ENCODE measurements at places on chromosomes 3 and 15. TPM values are rescaled to one million over a fixed set of nuclear protein-coding genes. Genes with fewer than 3 reads are reported as not detected.

DNA sequence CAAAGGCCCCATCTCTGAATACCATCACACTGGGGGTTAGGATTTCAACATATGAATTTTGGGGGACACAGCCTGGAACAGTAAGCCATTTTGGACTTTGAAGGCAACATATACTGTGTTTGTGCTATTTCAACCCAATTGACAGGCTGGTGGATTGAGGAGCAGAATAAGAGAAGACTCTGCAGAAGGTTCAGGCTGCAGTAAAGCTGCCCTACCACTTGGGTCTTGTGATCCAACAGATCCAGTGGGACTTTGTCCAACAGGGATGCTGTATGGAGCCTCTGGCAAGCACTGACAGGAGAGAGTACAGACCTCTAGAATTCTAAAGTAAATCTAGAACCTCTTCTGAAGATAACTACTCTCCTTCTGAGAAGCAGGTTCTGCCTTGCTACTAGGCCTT is 1.1 kb upstream of the BCL2L10 start:
- DNase-seq: no peak

DNA sequence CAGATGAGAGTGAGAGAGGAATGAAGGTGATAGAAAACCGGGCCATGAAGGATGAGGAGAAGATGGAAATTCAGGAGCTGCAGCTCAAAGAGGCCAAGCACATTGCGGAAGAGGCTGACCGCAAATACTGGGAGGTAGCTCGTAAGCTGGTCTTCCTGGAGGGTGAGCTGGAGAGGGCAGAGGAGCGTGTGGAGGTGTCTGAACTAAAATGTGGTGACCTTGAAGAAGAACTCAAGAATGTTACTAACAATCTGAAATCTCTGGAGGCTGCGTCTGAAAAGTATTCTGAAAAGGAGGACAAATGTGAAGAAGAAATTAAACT is 88.9 kb downstream of the EOMES start:
- no peak for DNase-seq

DNA sequence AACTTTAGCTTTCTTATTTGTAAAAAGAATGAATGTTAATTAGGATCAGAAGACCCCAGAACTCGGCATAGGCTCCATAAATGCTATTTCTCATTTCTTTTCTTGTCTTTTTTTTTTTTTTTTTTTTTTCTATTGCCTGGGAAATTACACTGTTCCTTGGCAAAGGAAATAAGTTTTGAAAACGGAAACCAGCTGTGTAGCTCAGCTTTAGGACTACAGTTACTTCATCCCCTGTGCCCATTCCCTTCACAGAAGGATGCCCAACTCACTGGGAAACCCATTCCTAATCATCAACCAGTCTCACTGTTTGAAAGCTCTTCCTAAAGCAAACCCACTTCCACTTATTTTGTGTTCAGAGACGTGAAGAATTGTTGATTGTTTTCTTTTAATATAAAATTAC is 254.0 kb upstream of the IL12A start:
- DNase-seq: no peak

DNA sequence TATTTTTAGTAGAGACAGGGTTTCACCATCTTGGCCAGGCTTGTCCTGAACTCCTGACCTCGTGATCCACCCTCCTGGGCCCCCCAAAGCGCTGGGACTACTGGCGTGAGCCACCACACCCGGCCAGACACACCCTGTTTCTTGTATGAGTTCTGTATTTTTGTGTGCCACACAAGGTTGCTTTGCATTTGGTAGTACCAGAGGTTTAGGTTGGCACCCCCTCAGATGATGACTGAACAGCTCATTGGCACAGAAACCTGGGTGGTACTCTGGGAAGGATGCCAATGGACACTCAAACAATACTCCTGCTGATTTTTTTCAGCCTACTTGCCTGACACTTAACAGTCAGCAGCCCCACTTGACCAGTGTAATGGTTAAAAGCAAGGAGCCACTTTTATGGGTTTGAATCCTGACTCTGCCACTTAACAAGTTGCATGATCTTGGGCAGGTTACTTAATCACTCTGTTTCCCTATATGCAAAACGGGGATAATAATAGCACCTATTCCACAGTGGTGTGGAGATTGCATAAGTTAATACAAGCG is 39.2 kb upstream of the BCL2A1 start:
- peak; percentile 13 for DNase-seq

The WNT7A gene
- not detected for total RNA-seq

DNA sequence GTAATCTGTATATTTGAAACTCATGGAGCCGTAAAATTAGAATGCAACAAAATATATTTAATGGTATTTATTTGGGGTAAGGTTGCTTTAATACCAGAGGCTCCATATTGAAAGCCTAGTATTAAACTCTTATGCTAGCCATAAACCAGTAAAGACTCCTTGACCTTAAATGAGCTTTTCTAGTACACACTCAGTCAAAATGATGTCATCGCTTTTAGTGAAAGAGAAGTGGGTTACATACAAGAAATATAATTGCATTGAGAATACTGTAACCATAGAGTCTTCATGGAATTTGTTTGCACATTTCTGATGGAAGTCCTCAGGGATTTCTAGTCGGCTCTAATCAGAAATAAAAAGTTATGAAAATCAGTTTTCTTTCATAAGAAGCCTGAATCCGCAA is 757.6 kb downstream of the GBE1 start:
- DNase-seq: no peak

DNA sequence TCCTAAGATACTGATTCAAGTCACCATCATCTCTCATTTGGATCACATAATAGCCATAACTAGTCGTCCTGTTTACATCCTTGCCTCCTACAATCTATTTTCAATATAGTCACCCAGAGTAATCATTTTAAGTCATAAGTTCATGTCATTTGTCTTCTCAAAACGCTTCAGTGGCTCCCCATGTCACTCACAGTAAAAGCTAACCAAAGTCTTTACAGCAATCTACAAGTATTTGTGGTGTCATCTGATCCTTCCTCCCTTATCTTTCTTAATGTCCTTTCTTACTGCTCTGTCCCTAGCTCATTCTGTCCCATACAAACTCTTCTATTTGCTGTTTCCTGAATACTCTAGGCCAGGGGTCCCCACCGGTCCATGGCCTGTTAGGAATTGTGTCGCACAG is 28.8 kb downstream of the GBE1 start:
- DNase-seq: no peak

DNA sequence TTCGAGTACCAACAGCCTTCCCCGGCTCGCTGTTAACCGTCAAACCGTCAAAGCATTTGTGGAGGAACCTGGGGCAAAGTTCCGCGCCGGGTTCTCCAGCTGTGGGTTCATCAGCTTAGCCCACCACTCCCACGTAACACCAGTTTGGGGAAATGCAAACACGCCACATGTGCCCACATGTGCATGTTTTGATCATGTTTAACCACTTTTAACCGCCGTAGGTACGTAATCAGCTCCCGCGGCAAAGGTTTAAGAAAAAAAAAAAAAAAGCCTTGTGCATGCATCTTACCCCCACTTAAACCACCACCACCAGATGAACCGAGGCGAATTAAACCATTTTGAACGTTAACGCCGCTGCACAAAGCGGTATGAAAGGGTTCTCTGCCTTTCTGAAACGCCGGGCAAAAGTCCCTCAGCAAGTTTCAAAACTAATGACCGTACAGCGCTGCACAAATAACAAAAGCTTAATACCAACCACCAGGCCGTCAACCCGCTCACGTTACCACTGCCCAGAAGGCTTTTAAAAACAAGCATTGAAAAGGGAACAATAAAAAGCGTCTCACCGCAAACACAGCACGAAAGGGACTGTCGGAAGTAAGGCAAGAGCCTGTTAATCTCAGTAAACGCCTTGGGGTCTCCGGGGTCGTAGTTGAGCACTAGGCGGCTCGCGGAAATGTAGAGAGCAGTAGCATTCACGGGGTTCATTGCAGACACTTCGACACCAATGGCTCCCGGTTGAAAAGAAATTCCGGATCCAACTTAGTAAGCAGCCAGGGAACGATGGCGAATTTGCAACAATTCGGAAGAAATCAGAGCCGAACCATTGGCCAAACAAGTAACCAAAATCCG is 1.5 kb downstream of the MSL2 start:
- DNase-seq: no peak

- no peak for DNase-seq
These were observed 3.0 kb downstream of the CCR8 start for GRCh38 chr3:39332525-39332924.

- no peak for DNase-seq
These were observed 44.9 kb downstream of the MEIS2 start for GRCh38 chr15:37055481-37055880.

DNA sequence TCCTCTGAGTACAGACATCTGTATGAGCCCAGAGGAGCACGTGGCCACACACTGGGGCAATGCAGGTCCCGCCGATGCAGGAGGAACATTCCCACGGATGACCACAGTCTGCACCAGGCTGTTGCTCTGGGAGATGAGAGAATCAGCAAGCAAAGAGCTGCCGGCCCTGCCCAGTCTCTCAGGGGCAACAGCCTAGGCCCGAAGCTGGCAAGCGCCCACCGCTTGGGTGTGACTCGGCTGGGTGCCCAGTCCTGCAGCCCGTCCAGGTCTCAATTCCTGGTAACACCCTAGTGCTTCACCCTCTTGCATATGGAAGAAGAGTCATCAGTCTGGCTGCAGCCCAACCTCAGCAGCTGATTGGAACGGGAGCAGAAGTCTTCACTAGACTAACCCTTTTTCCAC is 153.7 kb upstream of the HES1 start:
- DNase-seq: no peak

- peak; percentile 45 for DNase-seq
These were observed 204.6 kb upstream of the NR2F2 start for GRCh38 chr15:96125721-96126415.

DNA sequence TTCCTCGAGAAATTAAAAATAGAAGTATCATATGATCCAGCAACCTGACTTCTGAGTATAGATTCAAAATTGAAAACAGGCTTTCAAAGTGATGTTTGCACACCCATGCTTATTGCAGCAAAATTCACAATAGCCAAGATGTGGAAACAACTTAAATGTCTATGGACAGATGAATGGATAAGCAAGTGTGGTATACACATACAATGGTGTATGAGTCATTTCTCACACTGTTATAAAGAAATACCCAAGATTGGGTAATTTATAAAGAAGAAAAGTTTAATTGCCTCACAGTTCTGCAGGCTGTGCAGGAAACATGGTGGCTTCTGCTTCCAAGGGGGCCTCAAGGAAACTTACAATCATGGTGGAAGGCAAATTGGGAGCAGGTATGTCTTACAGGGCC is 100.8 kb downstream of the KLF13 start:
- no peak for DNase-seq

The TMEM207 gene
- not detected for total RNA-seq

DNA sequence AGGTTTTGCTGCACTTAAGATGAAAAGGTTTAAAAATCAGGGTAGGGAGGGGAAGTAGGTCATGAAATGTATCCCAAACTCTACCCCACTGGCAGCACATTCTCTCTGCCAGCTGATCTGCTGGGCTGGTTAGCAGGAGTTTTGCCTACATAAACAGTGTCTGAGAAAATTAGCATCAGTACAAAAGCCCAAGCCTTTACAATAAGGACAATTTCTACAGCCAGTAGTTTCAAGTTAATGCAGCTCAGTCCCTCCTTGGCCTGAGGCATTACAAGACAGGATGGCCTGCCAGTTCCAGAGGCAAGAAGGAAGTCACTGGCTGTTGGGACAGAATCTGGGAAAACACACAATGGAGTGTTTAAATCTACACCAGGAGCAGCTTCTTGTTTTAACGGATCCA is 32.8 kb downstream of the NCEH1 start:
- DNase-seq: peak; percentile 50

The SEC61A1 gene
- total RNA-seq: 497 TPM

- DNase-seq: no peak
These were observed 18.0 kb downstream of the TNIK start for GRCh38 chr3:171442184-171442583.

DNA sequence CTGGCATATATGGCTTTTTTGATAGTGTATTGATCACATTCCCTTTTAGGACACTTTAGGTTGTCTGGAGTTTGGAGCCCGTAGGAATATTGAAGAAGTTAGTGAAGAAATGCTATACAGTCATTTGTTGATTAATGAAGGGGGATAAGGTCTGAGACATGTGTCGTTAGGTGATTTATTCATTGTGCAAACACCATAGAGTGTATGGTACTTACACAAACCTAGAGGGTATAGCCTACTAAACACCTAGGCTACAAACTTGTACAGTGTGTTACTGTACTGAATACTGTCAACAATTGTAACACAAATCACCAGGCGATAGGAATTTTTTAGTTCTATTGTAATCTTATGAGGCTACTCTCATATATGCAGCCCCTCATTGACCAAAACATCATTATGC is 3.3 kb downstream of the TPM1 start:
- no peak for DNase-seq

DNA sequence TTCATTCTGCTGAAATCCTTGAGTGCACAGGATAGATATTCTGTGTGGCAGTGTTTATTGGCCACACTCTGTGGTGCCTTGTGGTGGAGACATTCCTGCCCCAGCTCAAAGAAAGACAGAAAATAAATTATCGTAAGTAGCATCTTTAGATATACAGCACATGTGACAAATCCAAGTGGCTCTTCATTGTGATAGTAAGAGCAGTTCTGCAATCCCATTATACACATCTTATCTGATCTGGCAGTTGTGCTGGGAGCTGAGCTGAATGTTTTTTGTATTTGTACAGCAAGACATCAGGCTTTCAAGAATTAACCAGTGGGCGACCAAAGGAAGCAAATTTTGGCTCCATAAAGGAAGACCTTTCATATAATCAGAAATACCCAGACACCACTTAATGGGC is 235.3 kb upstream of the MRPL3 start:
- peak; percentile 36 for DNase-seq

DNA sequence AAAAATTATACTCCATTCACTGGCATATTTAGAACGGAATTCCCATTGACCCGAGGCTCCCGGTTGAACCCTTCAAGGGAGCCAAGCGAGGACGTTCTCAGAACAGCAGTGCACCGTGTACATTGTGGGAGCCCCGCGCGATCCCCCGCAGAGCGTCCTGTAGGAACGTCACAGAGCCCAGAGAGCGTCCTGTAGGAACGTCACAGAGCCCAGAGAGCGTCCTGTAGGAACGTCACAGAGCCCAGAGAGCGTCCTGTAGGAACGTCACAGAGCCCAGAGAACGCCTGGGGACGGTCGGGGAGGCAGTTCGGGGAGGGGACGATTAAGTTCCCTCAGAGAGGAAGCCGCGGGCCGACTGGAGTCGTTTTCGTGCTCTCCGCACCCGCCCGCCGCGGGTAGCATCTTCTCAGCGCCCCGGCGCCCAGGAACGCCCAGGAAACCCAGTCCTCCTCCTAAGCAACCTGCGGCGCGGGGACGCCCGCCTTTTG is 506 bp upstream of the ATP1B3 start:
- peak; percentile 60 for DNase-seq

DNA sequence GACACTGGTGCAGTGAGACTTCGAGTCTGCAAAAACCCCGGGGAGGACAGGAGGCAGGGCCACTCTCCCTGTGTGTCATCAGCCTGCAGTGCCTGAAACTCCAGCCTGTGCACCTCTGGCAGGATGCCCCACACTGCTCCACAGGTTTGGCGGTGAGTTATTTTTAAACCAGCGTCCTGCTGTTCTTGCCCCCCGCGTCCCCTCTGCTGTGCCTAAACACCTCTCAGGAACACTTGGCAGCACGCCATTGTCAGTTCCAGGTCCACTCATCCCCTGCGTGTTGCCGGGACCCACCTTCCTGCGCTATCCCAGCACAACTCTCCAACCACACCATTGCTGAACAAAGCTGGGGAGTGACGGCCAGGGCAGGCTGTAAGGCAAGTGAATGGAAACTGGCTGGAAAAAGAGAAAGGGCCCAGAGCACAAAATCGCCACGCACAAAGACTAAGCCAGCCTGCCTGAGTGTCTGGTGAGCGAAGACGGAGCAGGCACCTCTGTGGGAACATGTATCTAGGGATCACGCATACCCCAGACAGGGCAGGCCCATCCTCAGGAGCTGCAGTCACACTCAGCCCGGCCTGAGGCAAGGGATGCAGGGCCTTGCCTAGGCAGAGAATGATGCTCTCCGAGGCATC is 3.1 kb upstream of the PLA2G4F start:
- no peak for DNase-seq
